Amygdala (tissue), 56 donors: ENCODE measurements at places on chromosomes 2 and 18.

- DNase-seq = no peak
Observed at GRCh38 chr2:58203018-58203417, 38.1 kb downstream of the FANCL start.

GRCh38 chr2:51807229-51807628 lies 775.3 kb upstream of the NRXN1 start:
- DNase-seq = no peak

DNA sequence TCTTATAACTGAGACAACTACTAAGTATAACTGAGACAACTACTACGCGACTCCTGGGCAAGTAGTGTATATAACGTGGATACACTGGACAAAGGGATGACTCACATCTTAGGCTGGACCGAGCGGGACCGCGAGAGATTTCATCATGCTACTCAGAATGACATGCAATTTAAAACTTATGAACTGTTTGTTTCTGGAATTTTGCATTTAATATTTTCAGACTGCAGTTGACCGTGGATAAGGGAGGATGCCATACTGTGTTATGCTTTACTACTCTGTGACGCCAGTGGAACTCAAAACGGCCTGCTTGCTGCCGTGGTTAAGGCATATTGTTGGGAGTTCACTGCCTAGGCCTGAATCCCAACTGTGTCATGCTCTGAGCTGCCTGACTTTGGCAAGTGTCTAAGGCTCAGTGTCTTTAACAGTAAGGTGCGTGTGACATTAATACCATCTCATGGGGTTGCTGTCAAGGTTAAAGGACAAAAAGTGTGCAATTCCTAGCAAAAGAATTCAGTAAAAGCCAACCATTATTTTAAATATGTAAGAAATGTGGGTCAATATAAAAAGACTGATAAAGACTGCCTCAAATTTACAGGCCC lies 64.6 kb downstream of the BMP10 start:
- no peak for DNase-seq

DNA sequence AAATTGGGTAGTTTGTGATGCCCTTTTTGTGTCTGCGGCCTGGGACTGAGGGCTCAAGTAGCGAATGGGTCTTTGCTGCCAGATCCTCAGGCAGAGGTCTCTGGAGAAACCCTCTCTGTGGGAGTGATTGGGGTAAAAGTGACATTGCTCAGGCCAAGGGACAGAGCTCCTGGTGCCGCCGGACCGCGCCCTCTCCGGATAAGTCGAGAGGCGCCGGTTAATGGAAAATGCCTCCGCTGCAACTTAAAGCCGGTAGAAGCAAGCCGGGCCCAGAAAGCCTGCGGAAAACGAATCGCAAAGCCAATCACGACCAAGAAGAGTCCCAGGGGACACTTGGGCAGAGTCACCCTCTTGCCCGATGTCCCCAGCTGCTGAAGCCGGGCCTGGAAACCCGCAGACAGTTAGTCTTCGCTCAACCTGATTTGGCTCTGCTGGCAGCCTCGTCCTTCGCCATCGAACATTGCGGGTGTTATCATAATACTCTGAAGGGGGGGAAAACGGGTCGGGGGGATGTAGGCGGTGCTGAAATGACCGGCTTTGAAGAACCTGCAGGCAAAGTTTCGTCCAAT lies 352 bp upstream of the HOXD12 start:
- DNase-seq = no peak

GRCh38 chr2:62501794-62502500 lies 4.0 kb downstream of the TMEM17 start:
- DNase-seq = no peak
